DMS 273 treated with DMSO at 0.1 percent for 48 hours (cell line): ENCODE measurements at places on chromosomes 3 and 15.

GRCh38 chr15:36571301-36571700 is 8.1 kb upstream of the CDIN1 start:
- no peak for DNase-seq

DNA sequence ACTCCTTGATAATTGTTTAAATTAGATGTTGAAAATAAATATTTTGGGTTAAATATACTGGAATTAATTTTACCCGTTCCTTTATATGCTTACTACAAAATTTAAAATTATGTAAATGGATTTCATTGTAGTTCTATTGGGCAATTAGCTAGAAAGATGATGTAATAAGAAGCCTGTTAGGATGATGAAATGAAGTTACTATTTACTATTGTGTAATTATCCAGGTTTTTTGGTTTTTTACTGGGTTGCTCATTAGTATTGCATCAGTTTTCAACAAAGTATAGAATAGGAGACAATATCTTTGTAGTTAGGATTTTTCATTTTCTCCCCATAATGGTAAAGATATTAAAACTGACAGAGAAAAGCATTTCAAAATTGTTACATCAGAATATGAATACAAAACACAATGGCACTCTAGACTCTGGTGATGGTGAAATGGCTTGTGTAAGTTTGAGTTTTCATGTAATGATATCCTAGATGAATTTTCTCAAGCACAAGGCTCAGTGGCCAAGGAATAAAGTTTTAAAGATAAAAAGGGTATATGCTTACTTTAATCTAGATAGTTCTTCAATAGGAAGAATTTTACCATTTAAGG is 222.0 kb downstream of the P3H2 start:
- DNase-seq: no peak

GRCh38 chr3:133442518-133442917 is 42.7 kb downstream of the BFSP2 start:
- no peak for DNase-seq

DNA sequence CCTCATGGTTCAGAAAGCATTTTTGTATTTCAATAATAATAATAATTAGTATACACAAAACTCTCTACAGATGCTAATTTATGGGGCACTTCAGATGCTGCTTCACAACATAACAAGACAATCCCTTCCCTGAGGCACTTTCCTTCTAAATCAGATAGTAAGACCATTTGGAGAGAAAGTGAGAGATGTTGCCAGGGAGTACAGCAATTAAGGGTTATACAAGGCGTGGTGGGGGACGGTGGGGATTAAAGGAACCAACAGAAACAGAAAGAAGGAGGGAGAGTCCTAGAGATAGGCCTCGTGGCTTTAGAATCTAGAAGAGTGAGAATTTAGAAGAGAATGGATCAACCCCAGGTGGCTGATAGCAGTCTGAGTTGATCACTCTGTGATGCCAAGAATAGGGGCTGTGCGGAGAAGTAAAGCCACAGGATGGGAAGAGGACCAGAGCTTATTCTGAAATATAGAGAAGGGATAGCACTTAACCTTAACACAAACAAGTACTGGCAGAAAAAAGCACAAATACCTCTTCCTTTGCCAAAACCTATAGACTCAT is 76.9 kb downstream of the ETFA start:
- DNase-seq: no peak

GRCh38 chr3:141129049-141129448 is 77.9 kb downstream of the SPSB4 start:
- no peak for DNase-seq

DNA sequence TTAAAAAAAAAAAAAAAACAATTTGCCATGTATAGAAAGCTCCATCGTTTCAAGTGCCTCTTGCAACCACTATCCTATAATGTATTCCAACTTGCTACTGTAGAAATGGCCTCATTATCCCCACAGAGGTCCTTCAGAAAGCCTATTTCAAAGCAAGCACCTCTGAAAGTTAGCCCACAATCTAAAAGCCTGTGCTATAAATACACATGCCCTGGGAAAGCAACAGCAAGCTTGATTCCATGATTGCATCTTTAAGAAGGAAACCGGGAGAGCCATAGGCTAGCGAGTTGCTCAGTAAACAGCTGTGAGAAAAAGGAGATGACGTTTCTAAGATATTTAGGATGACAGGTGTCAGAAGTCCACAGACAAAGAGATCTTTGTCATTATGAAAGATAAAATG is 28.3 kb downstream of the TAFA4 start:
- DNase-seq: no peak

DNA sequence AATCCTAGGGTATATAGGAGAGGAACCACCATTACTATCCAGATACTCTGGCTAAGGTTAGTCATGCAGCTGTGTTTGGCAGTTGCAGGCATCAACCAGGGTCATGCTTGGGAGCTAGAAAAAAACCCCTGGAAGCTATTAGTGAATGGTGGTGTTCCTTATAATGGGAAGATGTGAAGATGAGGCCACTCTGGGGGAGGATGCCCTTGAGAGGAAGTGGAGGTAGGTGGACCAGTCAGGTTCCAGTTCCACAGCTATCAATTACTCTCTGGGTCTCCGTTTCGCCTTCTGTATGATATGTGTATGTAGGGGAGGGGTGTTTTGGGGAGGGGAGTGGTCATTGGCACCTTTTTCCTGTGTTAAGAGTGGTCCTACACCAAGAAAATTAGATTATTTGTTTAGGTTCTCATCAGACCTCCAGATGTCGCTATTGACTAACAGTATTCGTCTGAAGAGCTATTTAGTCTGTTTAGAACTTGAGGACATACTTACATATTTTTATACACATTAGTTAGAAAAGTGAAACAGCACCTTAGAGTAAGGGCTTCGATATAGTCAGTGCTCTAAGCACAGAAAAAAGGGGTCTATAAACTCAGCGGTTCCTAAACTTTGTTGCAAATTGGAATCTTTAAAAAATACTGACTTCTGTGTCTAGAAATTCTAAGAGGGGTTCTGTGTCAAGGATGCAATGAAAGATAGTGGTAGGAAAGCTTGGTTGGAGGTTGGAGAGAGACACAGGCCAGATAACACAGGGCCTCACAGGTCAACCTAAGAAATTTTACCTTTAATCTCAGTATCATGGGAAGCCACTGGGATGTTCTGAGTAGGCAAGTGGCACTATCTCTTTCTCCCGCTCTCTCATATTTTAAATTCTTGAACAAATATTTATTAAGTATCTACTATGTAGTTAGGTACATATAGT is 9.1 kb upstream of the HPS3 start:
- DNase-seq: peak; percentile 10

DNA sequence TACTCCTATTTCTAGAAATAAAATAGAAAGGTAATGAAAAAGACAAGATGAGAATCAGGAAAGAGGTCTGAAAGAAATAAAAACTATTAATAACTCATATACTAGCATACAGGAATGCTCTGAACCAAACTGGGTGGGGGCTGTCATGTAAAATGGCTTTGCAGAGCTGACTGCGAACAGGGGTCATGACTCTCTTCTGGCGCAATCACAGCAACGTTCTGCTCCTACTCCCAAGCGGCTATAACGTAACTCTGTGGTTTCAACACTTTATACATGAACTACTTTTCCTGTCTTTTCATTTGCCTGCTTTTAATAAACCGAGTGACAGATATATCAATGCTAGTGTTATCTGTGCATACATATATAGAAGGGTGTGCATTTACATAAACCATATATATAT is 116.7 kb downstream of the DLG1 start:
- DNase-seq: no peak

DNA sequence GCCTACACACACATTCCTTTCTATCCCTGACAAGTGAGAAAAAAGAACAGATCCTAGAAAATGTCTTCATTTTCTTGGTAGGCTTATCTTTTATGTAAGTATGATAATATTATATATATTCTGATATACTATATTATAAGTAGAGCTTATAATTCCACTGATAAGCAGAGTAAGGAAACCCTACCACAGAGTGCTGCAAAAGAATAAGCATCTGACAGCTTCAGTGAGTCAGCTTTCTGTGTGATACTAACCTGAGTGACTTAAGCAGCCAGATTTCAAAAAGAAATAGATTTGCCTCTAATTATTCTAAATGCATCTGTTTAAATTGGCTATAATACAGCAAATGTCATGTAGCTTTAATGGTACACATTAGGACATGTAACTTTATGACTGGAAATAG is 656.0 kb downstream of the MCTP2 start:
- DNase-seq: no peak

DNA sequence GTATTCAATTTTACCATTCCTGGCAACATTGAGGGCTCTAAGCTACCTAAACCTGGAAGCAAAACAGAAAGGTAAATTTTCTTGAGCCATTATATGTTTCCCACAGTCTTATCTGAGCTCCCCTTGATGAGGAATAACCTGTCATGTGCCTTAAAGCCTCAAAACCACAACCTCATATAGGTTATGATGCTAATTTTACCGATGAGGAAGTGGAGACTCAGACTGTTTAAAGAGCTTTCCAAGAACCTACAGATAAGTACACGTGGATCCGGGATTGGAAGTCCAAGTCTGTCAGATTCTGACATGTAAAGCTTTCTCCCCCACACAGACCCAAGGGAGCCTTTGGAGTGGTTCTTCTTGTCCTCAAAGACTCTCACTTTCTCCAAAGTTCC is 140.5 kb downstream of the SEMA6D start:
- no peak for DNase-seq

DNA sequence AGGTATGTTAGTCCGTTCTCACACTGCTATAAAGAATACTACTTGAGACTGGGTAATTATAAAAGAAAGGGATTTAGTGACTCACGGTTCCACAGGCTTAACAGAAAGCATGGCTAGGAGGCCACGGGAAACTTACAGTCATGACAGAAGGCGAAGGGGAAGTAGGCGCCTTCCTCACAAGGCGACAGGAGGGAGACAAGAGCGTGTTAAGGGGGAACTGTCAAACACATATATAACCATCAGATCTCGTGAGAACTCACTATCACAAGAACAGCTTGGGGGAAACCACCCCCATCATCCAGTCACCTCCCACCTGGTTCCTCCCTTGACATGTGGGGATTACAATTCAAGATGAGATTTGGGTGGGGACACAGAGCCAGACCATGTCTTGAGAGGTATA is 30.4 kb downstream of the SPRED1 start:
- no peak for DNase-seq

DNA sequence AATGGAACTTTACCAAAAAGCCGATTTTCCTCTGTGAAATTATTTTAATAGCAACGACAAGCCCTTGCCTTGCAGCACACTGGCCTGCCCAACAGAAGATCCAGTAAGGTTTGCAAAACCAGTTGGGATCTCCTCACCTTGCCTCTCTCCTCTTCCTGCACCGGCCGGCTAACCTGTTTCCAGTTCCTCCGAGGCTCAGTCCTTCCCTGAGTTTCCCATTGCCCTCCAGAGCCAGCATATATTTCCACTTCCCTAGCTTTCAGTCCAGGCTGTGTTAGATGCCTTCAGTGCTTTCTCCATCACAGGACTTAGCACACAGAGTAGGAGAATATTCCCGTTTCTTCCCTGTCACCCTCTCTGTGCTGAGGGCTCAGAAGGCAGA is 60.3 kb downstream of the NOX5 start:
- no peak for DNase-seq

DNA sequence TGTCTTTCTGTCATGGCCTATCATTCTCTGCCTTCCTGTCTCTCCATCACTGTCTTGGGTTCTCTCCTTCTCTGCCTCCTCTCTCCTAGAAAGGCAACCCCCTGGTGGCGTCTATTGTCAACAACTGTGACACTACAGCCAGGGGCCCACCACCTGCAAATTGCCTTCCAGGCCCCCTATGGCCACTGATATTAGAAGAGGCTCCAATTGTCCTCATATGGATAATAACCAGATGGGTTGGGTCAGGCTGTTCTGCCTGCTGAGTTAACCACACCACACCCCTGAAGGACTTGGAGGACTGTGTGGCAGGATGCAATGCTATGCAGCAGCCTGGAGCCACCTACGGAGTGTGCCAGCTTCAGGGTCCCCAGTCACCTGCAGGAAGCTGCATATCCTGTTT is 665.0 kb downstream of the NTRK3 start:
- DNase-seq: no peak
